ENCODE measurements at places on chromosomes 16 and 17.

- DNase-seq = no peak
These were observed 31.8 kb downstream of the SLC39A11 start for GRCh38 chr17:73060721-73061120.

DNA sequence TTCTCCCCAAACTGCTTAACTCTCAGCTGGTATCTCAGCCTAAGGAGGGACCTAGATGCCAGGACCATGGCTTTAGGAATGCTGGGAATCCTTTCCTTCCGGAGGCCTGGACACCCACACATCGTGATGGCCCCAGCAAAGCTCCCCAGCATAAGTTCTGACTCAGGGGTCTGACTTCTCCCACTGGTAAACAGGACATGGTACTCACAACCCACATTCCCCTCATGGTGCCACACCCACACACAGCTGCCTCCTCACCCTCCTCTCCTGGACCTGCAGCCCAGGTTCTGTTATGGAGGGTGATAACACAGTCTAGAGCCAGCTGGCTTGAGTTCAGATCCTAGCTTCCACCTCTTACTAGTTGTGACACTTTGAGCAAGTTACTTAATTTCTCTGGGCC is 719 bp upstream of the RNF227 start:
- peak; percentile 81 for DNase-seq

GRCh38 chr17:59409336-59410048 is 78.0 kb downstream of the YPEL2 start:
- no peak for DNase-seq

GRCh38 chr17:68600067-68600930 is 868 bp downstream of the FAM20A start:
- DNase-seq = no peak

- DNase-seq = no peak
These were observed 862 bp downstream of the GLTPD2 start for GRCh38 chr17:4789701-4789950.

- no peak for DNase-seq
These were observed 42.5 kb downstream of the PLCG2 start for GRCh38 chr16:81821436-81822128.

- DNase-seq = peak; percentile 8
These were observed 320.9 kb upstream of the CDH5 start for GRCh38 chr16:66045626-66046025.

DNA sequence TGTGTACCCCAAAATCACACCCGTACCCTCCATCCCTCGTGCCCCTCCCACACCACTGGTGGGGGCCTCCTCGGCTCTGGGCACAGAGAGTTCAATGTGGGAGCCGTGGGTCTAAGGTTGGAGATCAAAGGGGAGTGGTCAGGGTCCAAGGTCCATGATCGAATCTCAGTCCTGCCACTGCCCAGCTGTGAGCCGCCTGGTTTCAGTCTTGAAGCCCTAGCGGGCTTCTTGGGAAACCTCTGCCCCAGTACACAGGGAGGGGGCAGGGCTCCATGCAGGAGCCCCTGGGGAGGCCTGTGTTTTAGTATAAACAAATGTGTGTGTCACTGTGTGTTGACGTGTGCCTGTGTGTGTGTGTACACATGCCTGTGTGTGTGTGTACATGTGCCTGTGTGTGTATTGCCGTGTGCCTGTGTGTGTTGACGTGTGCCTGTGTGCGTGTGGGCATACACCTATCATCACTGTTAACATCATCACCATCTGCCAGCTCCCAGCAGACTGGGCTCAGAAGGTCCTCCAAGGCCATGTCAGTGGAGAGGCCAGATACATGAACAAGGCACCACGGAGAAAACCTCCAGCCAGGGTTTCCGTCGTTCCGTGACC is 26.5 kb upstream of the ZNF469 start:
- no peak for DNase-seq

- peak; percentile 26 for DNase-seq
These were observed 487.0 kb downstream of the CDH13 start for GRCh38 chr16:83113811-83114210.

DNA sequence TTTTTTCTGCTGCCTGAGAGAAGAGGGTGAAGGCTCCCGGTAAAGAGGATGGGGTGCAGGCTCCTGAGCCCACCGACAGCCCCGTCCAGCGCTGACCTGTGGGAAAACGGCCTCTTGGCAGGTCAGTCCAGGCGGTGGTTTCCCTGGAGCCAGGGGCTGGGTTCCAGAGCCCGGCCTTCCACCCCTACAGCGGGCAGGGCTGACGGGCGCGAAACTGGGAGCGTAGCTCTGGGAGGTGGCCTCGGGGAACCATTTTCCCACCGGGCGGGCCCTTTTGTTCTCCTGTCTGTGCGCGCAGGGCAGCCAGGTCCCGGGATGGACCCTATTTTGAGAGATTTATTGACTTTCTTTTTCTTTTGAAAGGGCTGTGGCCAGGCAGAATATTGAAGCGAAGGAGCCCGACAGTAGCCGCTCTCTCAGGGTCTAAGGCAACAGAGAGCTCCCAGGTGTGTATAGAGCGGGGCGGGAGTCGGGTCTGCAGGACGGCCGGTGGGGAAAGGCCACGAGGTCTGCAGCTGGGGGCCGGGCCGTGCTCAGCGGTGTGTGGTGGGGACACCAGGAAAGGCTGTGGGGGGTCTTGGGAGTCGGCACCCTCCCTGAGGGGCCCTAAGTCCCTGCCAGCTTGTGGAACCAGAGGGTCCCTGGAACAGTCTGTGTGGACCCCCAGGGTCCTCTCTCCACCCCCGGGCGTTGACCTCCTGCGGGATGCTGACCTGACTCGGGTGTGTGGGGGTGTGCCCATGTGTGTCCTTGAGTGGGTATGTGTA is 32.3 kb downstream of the METRNL start:
- DNase-seq = no peak

DNA sequence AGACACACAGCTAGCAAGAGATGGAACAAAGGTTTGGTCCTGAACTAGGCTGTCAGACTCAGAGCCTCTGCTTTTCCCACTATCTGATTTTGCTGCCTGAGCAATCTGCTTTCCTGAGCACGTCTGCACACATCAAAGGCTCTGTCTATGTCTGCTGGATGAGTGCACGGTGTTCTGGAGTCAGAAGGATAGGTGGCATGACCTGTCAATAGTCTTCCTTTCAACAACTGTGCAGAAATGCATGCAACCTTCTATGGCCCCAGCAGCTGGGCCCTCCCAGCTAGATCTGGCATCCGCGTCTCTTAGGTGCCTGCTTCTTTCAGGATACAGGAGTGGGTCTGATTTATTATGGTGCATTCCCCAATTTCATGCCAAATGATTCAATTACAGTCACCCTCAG is 138.3 kb downstream of the UTP18 start:
- no peak for DNase-seq

GRCh38 chr17:48548523-48549280 is 3.8 kb upstream of the HOXB2 start:
- DNase-seq = no peak

GRCh38 chr17:62626719-62627218 is 701 bp upstream of the MRC2 start:
- peak; percentile 85 for DNase-seq

- DNase-seq = peak; percentile 20
These were observed 23.9 kb upstream of the NLK start for GRCh38 chr17:28018439-28019070.

DNA sequence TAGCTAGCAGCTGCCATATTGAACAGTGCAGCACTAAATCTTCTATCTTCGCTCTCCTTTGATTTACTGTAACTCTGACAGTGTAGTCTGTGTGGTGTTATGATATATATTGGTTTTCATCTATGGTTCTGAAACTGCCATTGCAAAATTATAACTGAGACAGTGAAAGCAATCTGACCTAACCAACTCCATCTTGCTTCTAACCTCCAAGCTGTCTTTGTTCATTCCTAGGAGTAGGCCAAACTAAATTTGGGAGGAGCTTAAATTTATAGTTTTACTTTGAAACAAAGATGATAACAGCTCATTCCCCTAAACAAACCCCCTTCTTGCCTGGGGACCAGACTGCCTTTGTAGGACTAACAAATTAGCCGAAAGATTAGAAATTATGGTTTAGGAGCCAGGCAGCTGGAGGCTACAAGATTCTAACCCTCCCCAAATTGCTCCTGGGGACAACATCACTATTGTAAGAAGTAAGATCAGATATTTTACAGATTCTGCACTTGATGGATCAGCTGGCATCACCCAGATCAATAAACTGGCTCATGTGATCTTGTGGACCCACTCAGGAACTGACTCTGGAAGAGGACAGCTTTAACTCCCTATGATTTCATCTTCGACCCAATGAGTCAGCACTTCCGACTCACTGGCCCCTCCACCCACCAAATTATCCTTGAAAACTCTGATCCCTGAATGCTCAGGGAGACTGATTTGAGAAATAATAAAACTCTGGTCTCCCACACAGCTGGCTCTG is 47.0 kb upstream of the FBXO47 start:
- peak; percentile 78 for DNase-seq

GRCh38 chr16:66069587-66069986 is 296.9 kb upstream of the CDH5 start:
- DNase-seq = no peak

DNA sequence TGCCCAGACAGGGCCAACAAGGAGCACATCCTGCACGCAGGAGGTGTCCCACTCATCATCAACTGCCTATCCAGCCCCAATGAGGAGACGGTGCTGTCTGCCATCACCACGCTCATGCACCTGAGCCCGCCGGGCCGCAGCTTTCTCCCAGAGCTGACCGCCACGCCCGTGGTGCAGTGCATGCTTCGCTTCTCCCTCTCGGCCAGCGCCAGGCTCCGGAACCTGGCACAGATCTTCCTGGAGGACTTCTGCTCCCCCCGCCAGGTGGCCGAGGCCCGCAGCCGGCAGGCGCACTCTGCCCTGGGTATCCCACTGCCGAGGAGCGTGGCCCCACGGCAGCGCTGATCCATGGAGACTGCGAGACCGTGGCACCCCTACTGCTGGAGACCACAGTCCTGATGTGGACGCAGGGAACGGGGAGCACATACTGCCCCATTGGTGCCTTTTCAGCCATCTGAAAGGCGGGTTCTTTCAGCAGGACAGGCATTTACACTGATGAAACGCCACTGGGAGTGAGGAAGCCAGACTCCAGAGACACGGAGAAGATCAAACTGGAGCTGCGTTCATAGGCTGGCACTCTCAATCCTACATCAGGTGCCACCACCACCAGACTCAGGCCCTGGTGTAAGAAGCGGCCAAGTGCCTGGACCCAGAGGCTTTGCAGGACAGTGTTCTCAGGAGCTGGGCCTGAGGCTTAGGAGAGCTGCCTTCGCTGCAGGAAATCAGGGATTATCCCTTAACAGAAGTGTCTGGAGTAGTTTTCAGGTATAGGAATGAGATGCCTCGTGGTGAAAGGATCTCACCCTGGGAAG is 2.6 kb downstream of the NT5C start:
- DNase-seq = no peak

GRCh38 chr16:892536-893255 is 78.1 kb downstream of the LMF1 start:
- no peak for DNase-seq

GRCh38 chr17:67212714-67213417 is 32.1 kb downstream of the HELZ start:
- DNase-seq = peak; percentile 76

DNA sequence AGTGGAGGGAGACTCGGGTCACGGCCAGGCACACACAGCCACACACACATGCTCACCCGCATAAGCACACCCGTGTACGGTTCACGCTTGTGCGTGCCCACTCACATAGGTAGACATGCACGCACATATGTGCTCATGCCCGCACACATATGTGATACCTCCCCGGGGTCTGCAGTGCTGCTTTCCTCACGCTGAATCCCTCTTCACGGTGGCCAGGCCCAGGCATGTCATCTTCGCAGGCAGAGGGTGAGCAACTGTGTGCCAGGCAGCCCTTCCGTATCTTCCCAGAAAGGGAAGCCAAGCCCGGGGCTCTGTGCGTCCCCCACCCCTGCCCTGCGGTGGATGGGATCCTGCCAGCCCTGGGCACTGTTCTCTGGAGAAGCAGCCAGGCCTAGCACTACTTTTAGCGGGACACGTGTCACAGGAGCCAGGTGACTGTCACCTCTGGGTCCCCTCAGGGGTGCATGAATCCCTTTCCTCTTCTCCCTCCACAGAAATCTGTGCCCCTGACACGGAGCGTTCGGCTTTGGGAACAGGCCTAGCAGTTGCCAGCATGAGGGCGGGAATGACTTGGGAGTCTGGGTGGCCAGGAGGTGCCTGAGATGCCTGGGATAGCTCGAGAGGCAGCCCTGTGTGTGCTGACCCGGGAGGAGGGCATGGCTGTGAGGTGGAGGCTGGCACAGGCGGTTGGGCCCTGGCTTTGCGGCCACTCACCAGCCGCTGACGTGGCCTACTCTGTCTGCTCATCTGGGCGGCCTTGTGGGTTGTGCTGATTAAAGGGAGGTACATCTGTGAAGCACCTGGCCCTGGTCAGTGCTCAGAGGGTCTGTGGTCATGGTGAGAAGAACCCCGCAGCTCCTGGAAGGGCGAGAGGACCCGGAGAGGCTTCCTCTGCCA is 47.5 kb downstream of the BAIAP2 start:
- DNase-seq = no peak

- DNase-seq = no peak
These were observed 2.2 kb upstream of the KRTAP4-1 start for GRCh38 chr17:41186872-41187271.

DNA sequence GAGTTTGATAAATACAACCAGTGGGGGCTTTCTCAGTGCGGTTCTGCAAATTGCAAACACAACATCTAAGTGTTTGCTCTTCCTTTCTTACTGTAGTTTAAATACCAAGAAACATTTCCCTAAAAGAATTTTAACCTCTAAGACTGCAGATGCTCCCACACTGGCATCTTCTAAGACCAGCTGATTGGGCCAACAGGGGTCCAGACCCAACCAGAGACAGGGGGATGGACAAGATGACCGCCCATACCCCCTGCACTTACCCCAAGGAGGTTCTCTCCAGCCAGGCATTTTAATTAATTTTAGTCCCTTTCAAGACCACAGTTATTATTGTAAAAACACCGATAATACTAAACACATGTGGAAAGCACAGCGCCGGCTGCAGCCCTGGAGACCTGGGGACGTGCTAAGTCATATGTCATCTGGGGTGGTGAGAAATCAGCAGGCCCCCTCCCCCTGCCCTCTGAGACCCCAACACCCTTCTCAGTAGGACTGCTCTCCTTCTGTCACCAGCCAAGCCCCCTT is 242.3 kb downstream of the SOX9 start:
- DNase-seq = peak; percentile 12

DNA sequence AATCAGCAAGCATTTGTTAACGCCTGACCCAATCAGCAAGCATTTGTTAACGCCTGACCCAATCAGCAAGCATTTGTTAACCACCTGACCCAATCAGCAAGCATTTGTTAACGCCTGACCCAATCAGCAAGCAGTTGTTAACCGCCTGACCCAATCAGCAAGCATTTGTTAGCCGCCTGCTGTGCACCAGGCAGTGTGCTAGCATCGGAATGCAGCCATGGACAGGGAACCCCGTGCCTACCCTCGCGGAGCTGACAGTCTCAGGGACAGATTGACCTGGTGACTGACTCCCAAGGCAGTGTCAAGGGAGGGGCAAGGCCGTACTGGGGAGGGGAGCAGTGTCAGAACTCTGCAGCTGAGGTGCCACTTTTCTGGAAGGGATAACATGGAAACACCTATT is 66.9 kb downstream of the ABR start:
- no peak for DNase-seq

DNA sequence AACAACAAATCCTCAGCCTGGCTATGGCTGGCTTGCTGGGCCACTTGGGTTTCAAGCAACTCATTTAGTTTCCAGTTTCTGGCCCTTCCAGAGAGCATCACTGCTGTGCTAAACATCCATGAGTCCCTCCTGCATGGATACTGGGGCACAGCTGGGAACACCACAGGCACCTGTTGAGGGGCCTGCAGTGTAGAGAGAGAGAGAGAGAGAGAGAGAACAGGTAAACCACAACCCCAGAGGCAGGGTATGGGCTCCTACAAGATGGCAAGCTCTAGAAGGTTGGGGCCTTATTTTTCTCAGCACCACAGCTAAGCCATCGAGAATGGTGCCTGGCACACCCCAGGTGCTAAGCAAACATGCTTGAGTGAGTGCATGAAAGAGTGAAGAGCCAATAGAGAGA is 120.3 kb downstream of the RBFOX3 start:
- no peak for DNase-seq
